ENCODE measurements at places on chromosomes 7 and 10.

GRCh38 chr10:70498970-70499835 is 20.6 kb downstream of the PALD1 start:
- DNase-seq, result no peak

DNA sequence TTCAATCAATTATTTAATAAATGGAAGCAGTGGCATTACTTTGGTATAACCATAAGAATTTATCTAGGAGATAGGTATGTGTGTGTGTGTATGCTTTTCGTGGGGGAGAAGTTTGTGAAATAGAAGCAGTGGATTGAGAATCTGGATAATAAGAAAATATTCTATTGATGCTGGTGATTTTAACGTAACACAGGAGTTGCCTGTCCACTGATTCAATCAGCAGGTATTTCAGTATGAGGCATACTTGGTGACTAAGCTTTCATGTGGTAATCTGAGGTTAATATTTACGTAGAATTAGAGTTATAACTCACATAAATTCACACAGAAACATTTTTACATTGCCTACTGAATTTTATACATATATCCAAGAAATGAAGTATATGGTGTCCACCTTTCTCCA is 568.0 kb downstream of the ZWINT start:
- no peak for DNase-seq

DNA sequence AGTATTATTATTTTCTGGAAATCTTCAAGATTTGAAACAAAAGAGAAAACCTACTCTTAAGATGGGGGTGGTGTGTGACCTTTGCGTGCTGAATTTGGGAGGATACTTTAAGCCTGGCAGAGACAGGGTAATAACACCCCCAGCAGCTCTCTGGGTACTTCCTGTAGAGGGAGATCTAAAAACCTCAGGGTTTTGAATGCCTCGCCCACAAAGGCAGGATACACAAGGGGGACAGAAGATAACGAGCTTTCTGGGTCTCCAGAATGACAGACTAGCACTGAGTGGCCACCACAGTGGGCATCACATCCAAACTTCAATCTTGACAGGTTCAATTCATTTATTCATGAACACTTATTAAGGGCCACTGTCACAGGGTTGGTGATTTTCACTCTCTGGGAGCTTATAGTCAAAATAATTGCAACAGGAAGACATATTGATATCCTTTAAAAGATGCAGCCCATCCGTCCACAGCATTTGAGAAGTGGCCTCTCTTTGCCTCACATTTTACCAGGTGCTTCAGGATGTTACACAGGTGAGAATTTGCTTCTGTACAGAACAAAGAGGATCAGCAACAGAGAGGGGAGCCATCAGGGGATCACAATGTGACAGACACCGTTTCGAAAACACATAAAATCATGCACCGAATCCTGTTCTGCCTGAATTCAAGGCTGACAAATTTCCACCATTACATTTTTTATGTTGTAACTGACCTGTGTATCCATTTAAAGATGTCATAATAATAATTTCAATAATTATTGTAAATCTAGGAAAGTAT is 14.3 kb downstream of the CPA1 start:
- peak; percentile 24 for DNase-seq

DNA sequence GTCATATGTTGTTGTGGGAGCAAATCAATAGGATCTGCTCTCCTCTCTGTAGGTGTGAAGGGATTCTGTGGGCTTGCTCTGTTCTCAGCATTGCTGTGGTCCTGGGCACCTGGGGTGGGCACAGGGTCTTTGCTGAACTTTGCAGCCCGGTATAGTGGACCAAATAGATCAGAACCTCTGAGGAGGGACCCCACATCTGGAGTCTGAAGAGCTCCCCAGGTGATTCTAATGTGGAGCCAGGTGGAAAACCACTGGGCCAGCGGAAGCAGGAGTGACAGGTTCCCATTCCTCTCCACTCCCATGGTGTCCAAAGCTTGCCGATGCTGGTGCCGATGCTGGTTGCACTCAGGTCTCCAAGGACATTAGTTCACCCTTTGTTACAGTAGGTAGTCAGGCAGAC is 257.2 kb downstream of the GLRX3 start:
- no peak for DNase-seq

- DNase-seq, result no peak
Measured at GRCh38 chr10:33041783-33042437, 83.9 kb upstream of the ITGB1 start.

DNA sequence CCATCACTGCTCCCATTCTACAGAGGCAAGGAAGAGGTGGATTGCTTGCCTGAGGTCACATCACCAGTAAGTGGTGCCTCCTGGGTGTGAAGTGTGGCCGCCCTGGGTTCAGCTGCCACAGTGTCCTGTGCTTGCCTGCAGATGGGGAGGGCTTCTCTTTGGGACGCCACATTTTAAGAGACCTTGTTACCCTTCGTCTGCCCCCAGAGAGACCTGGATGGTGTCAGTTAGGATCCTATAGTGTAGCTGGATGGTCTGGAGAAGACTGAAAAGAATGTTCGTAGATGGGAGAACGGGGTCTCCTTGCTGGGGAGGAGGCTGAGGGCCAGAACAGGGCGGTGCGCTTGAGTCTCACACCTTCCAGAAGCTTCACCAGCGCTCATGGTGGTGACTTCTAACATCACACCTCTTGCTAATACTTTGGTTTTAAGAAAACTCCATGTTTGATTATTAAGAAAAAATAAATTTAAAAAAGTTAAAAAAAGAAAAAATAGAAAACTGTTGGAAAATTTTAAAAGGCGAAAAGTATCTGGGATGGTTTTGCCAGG is 2.3 kb downstream of the DOCK1 start:
- DNase-seq, result no peak

GRCh38 chr10:70890917-70891431 is 2.6 kb upstream of the PCBD1 start:
- DNase-seq, result no peak

GRCh38 chr10:86461963-86462804 is 59.4 kb downstream of the WAPL start:
- no peak for DNase-seq

- DNase-seq, result no peak
Measured at GRCh38 chr10:118470470-118470869, 125.0 kb downstream of the PRLHR start.

GRCh38 chr7:91043186-91043585 is 221.0 kb upstream of the FZD1 start:
- DNase-seq, result no peak

DNA sequence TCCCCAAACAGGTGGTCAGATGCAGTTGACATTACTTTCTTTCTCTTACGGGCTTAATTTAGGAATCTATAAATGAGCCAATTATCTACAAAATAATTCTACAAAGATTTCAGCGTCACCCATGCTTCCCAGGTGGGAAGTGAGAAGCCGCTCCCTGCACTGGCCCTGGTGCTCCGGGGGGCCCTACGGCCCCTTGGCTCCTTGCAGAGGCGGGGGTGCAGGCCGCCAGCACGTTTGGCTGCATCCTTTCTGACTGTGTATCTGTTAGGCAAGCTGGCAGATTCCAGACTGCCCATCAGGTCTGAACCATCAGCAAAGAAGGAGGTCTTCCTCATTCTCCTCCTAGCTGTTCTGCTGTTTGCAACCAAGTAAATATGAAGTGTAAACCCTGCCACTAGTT is 16.3 kb downstream of the VWC2 start:
- no peak for DNase-seq

GRCh38 chr7:107615910-107616680 is 36.0 kb downstream of the BCAP29 start:
- DNase-seq, result no peak

GRCh38 chr7:94655126-94655847 is 646 bp downstream of the SGCE start:
- DNase-seq, result peak; percentile 5

- DNase-seq, result no peak
Measured at GRCh38 chr7:87344446-87344845, 1.0 kb upstream of the CROT start.

- peak; percentile 76 for DNase-seq
Measured at GRCh38 chr7:332646-333392, 42.8 kb downstream of the FOXL3 start.

GRCh38 chr10:103921750-103922195 is 3.8 kb upstream of the STN1 start:
- DNase-seq, result peak; percentile 48

GRCh38 chr10:125762692-125763648 is 12.7 kb downstream of the MMP21 start:
- DNase-seq, result no peak

DNA sequence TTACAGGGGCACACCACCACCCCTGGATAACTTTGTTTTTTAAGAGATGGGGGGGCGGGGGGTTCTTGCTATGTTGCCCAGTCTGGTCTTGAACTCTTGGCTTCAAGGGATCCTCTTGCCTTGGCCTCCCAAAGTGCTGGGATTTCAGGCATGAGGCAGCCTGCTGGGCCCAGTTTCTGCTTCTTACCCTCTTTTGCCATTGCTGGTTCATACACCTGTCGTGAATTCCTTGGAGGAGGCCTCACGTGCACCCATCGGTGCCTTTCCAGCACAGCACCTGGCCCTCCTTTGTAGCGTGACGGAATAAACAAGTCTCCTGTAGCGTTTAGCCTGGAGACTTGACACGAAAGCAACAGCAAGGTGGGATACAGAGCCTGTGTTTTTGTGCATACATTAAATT is 75.5 kb downstream of the CARD11 start:
- DNase-seq, result no peak

DNA sequence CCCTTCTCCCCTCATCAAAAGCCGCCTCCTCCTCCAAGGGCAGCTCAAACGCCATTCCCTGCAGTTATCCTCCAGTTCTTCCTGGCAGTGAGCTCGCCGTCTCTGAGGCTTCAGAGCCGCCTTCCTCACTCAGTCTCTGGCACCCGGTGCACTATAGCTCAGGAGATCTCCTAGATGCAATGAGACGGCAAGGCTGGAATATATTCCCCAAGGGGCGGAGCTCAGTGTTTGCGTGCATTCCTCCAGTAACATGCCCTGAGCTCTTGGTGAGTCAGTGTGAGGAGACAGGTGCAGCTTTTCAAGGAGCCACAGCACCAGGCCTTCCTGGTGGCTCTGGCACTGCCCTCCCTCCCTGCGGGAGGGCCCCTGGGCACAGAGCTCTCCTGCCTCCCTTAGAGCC is 512.6 kb upstream of the FOXK1 start:
- no peak for DNase-seq

GRCh38 chr10:15313843-15314242 is 57.2 kb downstream of the FAM171A1 start:
- DNase-seq, result no peak

- DNase-seq, result no peak
Measured at GRCh38 chr7:95781961-95782586, 9.7 kb downstream of the DYNC1I1 start.

- no peak for DNase-seq
Measured at GRCh38 chr7:47471831-47472230, 110.1 kb downstream of the TNS3 start.

GRCh38 chr10:96646751-96647166 is 59.9 kb upstream of the TM9SF3 start:
- no peak for DNase-seq

DNA sequence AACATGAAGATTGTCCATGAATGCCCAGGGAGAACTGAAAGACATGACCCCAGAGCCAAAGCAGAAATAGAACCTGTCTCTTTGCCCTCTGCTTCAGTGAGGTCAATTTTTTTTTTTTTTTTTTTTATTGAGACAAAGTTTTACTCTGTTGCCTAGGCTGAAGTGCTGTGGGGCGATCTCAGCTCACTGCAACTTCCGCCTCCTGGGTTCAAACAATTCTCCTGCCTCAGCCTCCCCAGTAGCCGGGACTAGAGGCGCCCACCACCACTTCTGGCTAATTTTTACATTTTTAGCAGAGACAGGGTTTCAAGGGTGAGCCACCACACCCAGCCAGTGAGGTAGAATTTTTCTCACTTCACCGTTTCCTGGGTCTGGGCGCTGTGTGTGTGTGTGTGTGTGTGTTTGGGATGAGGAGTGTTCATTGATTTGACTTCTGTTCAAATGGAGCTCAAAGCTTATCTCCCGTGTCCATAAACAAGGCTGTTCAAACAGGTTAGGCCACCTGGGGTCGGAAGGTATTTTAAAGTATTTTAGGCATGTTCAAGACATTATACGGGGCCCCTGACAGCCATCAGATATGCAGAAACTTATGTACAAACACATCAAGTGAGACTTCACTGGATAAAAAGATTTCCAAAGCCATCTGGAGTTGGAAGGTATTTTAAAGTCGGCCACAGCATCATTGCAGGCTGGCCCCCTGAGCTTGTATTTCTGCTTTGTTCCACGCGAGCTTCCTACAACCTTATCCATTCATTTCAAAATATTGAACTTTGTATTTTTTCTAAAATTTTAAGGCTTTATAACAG is 93.8 kb downstream of the MAP3K8 start:
- no peak for DNase-seq

DNA sequence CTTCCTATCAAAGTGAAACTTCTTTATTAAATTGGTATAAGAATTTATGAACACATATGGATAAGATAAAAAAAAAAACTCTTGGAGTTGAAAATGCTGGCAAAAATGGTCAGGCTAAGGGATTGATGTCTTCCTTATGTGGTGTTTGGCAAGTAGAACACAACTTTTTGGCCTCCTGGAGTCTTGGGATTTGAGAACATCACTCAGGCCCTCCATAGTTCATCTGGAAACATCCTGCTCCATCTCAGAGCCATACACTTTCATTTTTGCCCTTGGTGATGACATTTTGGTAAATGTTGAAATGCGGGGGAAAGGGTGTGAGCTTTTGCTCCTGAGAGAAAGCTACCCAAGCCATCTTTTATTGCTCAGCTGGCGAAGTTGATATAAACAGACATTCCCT is 27.5 kb upstream of the BTBD16 start:
- DNase-seq, result no peak

GRCh38 chr7:531777-532176 is 12.1 kb upstream of the PDGFA start:
- DNase-seq, result no peak

- no peak for DNase-seq
Measured at GRCh38 chr7:459584-460373, 59.9 kb downstream of the PDGFA start.

- no peak for DNase-seq
Measured at GRCh38 chr7:150742286-150742968, 5.2 kb downstream of the GIMAP5 start.

GRCh38 chr10:110872145-110872983 is 636 bp downstream of the PDCD4 start:
- peak; percentile 73 for DNase-seq

DNA sequence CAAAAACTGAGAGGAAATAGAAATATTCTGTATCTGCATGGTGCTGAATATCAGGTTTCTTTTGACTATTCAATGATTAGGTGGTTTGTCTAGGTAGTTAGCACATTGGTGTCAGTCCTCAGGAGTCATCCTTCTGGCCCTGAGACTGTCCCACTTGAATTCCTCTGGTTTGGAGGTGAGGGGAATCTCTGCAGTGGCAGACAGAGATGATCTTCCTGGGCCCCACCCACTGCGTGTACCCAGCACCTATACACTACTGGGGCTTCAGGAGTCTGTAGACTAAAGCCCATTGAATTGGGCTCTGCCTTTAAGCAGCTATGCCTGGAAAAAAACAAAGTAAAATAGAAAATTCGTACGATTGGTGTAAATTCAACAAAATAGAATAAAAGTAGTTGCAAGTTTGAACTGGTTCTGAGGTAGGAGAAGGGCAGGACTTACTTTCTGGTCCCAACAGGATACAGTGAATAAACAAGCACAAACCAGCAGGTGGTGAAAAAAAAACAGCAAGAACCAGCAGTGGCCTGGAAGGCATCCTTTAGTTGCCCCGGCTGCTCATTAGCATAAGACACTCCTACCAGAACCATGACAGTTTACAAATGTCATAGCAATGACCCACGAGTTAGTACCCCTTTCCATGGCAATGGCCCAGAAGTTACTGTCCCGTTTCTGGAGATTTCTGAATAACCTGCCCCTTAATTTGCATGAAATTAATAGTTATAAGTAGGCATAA is 1.7 kb downstream of the LIPM start:
- no peak for DNase-seq

- peak; percentile 76 for DNase-seq
Measured at GRCh38 chr10:74585231-74586087, 240.9 kb upstream of the KAT6B start.
